ENCODE measurements at places on chromosomes 3 and 15.
A peak's percentile ranks its signal among the peaks of the same experiment; 100 is the strongest.

DNA sequence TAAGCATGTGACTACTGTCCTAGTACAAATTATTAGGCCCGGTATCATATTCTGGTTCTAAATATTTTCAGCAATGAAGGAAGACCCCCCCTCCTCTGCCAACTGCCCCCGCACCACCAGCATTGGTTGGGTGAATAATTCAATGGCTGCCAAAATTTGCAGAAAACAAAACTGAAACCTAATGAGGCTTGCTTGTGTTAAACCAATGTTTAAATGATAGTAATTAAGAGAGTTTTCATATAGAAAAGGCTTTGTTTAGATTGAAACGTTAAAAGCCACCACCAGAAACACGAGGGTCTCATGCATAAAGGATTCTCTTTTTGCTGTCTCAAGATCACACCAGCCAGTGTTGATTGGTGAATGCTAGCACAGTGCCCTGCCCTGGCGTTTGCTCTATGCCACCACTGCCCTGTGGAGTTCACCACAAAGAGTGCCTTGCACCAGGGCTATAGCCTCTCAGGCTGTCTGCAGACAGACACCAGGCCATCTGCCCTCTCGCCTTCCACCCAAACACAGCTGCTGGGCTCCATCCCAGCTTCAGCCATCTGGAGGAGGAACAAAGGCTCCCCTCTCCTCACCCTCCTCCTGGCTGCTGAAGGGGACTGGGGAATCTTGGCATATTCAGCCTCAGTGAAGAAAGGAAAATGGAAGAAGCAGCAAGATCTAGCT, 200.3 kb upstream of the PFN2 start:
- DNase-seq, result no peak

- no peak for DNase-seq
These were observed 163.0 kb downstream of the TBC1D5 start for GRCh38 chr3:17579289-17580031.

- DNase-seq, result no peak
These were observed 28.0 kb upstream of the GABRA5 start for GRCh38 chr15:26838742-26839460.

DNA sequence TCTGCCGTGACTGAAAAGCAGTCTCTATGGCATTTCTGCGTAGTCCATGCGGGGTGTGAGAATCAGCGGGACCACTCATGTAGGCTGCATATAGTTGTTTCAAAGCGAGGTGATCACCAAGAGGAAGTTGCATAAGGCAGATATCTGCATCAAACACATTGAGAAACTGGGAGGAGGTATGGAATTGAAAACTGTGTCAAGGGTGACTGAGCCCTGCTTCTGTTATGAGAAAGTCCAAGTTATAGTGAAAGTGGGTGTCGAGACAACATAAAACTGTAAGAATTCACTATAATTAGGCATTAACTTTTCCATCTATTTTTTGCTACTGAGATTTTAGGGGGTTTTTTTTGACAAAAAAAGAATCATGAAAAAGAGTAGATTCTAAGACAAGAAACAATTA, 109.3 kb downstream of the ZIC1 start:
- DNase-seq, result no peak

GRCh38 chr15:78739996-78740903, 71.0 kb downstream of the ADAMTS7 start:
- peak; percentile 60 for DNase-seq

GRCh38 chr15:83992324-83993031, 243.1 kb upstream of the GOLGA6L4 start:
- no peak for DNase-seq

GRCh38 chr3:193730511-193730910, 137.5 kb downstream of the OPA1 start:
- no peak for DNase-seq

DNA sequence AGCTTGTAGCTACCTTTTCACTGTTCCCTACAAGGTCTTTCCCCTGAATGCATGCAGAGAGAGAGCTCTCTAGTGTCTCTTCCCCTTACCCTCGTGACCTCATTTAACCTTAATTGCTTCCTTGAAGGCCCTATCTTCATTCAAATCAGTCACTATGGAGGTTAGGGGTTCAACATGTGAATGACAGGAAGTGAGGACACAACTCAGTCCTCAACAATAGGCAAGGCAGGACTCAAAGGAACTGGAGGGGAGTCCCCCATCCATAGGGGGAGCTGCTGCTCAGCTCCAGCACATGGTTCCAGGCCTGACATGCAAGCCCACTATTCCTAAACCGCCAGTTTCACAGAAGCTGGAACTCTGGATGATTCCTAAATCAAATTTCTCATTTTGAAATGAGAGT, 33.8 kb upstream of the GYG1 start:
- no peak for DNase-seq

DNA sequence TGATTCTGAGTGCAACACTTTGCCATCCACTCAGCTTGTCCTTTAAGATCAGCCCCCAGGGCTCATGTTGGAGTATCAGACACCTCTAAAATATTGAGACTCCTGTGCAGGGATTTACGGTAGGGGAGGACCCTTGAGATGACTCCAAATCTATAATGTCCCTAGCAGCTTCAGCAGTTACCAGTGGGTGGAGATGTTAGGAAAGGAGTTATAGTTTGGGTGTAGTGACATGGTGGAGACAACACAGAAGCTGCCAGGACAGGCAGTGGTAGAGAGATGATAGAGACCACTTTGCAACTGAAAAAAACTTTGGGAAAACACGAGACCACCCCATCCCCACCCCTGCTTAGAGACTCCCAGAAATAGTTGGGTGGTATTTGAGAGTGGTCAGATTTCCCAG, 43.3 kb upstream of the GSK3B start:
- DNase-seq, result no peak

DNA sequence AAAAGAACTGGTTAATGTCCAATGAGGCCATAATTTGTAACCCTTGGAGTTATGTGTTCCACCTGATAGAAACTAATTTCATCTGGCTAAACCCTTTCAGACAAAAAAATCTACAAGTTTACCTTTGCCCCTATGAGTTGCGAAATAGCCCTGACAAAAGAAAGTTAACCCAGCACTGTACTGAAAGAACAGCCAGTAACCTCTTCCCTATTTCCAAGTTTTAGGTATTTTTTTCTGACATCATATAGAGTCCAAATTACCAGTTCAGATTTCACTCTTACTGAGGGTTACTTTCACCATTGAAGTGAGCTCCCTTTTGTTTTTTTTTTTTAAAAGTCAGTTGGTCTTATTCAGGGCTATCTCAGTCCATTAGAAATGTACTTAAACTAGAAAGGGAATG, 42.8 kb upstream of the PTPRG start:
- no peak for DNase-seq

DNA sequence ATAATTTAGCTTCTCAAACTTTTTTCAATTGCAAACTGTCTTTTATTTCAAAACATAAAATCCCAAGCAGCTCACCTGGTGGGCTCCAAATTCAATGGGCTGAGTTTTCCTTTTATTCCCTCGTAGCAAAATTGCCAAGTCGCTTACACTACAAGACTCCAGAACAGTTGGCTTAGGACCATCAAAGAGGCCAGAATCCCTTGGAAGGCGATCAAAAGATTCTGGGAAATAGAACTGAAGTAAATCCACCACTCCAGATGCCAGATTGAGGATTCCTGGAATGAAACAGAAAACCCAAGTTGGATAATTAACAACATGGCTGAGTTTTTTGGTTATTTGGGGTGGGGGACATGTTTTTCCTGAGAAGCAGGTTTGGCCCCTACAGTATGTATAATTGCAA, 87.7 kb upstream of the DCLK3 start:
- no peak for DNase-seq

- no peak for DNase-seq
These were observed 203.9 kb downstream of the MBNL1 start for GRCh38 chr3:152472672-152472954.

DNA sequence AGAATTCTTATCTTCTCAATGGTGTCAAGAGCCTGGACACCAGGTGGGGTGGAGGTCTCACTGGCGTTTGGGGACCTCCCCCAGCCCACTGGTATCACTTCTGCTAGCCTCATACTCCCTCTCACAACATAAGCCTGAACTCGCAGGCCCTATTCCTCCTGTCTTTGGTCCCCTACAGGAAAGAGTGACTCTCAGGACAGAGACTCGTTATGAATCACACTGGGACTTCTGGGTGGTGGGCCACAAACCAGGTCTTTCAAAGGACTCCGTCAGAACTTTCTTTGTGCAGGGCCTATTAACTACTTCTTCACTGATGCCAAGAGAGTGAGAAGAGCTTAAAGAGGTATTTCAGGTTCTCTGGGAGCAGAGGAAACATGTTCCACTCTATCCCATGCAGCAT, 100.4 kb downstream of the WDR76 start:
- no peak for DNase-seq

DNA sequence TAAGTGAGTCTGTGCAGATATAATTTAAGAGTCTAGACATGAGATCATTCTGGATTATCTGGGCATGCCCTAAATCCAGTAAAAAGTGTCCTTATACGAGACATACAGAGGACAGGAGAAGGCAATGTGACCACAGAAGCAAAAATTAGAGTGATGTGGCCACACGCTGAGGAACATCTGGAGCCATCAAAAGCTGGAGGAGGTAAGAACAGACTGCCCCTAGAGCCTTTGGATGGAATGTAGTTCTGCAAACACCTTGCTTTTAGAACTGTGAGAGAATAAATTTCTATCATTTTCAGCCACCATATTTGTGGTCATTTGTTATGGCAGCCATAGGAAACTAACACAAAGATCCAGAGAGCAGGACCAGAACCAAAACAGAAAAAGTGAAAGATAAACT, 41.0 kb downstream of the CD200 start:
- DNase-seq, result no peak

DNA sequence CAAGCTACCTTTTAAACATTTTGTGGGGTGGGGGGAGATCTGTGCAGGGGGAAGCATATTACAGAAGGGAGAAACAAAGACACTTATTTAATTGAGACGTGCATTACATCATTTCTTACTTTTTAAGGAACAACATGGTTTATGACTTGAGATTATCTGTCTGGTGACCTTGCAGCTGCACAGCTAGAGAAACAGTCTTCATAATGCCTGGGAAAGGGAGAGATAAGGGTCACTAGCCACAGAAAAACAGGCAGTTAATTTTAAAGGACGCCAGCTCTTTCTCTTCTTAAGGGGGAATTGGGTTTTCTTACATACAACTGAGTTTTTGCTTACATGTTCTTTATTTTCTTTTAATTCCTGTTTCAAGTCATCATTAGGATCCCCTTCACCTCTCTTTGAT, 147.9 kb downstream of the SST start:
- DNase-seq, result no peak

GRCh38 chr3:13579063-13579462, 30.1 kb downstream of the FBLN2 start:
- DNase-seq, result no peak

GRCh38 chr15:73981761-73982221, 10.3 kb downstream of the STOML1 start:
- no peak for DNase-seq
